ENCODE measurements at places on chromosomes 5 and 9. TPM values are rescaled to one million over a fixed set of nuclear protein-coding genes. Genes with fewer than 3 reads are reported as not detected.

SPATA24 gene
- total RNA-seq, result 5.0 TPM

DNA sequence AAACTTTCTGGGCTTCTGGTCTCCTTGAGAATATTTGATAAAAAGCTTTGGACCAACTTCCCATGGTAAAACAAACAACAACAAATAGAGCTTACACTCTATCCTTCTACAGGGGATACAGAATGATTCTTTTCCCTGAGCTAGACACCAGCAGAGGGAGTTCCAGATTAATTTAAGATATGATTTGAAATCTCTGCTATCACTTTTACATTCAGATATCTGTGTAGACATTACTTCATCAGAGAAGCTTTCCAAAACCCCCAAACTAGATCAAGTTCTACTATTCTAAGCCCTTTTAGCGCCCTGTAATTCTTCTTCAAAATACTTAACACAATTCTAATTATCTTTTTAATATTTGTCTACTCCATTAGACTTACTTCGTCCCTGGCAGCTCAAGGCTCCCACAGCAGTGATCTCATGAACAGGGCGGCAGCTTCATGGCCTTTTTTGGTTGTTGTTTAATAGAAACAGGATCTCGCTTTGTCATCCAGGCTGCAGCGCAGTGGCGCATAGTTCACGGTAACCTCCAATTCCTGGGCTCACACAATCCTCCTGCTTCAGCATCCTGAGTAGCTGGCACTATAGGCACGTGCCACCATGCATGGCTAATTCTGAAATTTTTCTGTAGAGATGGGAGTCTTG, 955 bp upstream of the GALNT12 start:
- no peaks in the 10 kb centered on the region for H3K36me3 ChIP-seq
- H3K27ac ChIP-seq, result no peak overlapping the region
- H3K4me3 ChIP-seq, result no peak overlapping the region
- peaks cover 24% of the 10 kb centered on the region for H3K4me1 ChIP-seq
- peak; percentile 18 for DNase-seq

GRCh38 chr9:93645921-93646639, 69.7 kb downstream of the PHF2 start:
- peaks cover 28% of the 10 kb centered on the region for H3K4me1 ChIP-seq
- peaks cover 12% of the 10 kb centered on the region for H3K36me3 ChIP-seq
- H3K4me3 ChIP-seq, result no peak overlapping the region
- DNase-seq, result no peak

PCDH1 gene
- 0.16 TPM for total RNA-seq

SAPCD2 gene
- total RNA-seq, result 11.1 TPM

GRCh38 chr5:157546456-157547100, 29.0 kb downstream of the ADAM19 start:
- H3K27ac ChIP-seq, result peak overlapping the region; percentile 94
- peak; percentile 29 for DNase-seq
- peaks cover 99% of the 10 kb centered on the region for H3K4me1 ChIP-seq
- H3K36me3 ChIP-seq, result peaks cover 37% of the 10 kb centered on the region
- 0 out of 2 replicates have a peak, but pooled peaks cover 3% of the 10 kb centered on the region for H3K27me3 ChIP-seq

DNA sequence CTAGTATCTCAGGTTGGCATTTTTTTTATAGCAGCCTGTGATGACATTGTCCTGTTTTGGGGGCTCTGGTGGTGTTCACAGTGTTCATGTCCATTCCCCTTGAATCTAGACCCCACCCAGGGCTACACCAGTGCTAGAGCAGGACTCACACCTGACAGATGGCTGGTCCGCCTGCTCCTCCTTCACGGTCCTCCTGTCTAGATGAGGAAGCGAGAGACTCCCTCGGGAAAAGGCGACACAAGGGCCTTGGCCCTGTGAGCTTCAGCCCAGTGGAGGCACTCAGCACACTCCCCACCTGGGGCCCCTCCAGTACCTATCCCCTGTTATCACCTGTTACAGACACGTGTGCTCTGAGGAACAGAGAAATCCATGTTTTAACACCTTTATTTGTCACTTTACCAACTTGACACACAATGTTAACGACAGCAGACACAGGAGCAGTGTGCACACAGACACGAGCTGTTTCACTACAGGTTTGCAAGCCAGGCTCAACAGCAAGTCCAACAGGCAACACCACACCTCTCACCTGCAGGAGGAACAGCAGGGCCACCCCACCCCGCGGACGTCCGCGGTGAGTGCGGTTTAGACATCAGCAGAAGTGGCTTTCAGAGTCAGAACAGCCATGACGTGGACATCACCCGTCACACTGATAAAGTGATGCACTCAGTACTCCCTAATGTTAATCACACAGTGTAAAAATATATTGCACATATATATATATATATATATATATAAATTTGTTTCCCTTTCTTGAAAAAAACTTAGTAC, 33.5 kb downstream of the TPPP start:
- H3K27ac ChIP-seq, result no peak overlapping the region
- H3K27me3 ChIP-seq, result no peaks in the 10 kb centered on the region
- peaks cover 15% of the 10 kb centered on the region for H3K4me1 ChIP-seq
- peaks cover 37% of the 10 kb centered on the region for H3K36me3 ChIP-seq
- no peak overlapping the region for H3K4me3 ChIP-seq
- no peak for DNase-seq

KDM3B gene
- 30.7 TPM for total RNA-seq

MEGF9 gene
- total RNA-seq, result 8.5 TPM
